ENCODE measurements at places on chromosomes 2 and 18.

DNA sequence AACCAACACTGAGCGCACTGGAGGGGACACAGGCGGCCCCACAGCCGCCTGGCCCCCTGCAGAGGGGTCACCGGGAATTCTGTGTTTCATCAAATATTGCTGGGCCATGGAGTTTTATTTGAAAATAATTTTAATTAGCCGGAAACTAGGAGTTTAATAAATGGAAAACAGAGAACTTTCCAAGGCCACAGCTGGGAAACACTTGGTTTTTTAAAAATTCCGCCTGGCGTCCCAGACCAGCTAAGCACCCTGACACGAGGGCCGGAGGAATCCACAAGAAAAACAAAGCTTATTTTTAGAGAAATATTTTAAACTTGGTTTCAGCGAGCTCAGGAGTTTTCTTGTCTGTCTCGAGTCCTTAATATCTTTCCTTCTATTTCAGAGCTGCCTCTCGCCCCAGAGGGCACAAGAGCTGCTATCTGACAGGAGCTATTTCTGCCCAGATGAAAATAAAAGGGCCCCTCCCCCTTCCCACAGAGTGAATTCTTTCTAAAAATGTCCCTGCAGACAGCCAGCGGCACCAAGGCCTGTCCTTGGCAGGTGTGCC, 8.2 kb downstream of the ZFP36L2 start:
- no peak for DNase-seq

DNA sequence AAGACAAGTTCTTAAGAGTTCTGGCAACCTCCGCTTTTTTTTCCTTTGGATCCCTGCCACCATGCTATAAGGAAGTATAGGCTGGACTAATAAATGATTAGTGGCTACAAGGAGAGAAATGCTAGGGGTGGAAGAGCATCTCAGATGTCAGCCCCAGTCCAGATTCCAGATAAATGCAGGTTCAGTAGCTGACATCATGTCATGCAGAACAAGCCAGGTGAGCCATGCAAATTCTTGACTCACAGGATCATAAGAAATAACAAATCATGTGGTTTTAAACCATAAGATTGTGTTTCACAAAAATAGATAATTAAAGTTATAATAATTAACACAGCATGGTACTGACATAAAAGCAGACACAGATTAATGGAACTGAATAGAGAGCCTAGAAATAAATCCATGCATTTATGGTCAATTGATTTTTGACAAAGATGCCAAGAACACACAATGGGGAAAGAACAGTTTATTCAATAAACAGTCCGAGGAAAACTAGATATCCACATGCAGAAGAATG, 152.9 kb upstream of the SESTD1 start:
- no peak for DNase-seq

DNA sequence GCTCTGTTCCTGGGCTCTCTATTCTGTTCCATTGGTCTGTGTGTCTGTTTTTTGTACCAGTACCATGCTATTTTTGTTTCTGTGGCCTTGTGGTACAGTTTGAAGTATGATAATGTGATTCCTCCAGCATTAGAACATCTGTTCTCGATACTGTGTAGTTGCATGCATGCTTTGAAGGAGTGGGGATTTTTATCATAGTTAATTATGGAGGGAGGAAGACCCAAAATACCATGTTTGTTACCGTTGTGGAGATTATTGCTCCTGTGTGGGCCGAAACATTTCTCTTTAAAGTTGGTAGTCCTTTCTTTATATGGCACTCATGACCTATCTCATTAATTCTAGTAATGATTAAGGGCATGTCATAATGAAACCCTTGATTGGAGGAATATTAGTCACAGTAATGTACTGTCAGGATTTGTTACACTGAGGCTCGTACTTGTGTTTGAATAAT, 87.6 kb downstream of the TTC27 start:
- DNase-seq = no peak

GRCh38 chr2:215601990-215602721, 166.3 kb upstream of the FN1 start:
- DNase-seq = no peak

GRCh38 chr18:76496194-76496890, 1.3 kb upstream of the ZNF516 start:
- DNase-seq = no peak

DNA sequence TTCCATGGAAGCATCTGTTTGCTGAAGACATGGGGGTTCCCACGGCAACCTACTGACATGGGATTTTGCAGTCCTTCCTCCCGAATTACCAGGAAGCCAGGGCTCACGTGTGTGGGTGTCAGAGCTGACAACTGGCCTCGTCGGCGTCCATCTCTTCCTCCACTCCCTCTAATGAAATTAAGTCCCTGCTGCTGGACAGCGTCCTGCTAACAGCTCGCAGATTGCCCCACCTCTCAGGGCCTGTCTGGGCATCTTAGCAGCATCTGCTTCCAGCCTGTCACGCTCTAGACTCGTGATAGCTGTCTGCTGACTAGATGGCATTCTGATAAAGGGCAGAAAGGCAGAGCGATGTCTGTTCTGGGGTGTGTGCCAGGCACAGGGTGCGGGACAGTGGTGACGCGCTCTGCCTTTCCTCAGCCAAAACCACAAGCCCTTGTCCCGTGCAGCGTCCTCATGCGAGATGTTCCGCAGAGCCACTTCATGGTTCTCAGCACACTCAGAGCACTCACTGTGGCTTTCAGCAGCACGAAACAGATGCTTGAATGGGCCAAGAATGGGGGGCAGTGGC, 161.1 kb downstream of the ARL4C start:
- DNase-seq = no peak

GRCh38 chr2:194802589-194802988, 854.4 kb upstream of the SLC39A10 start:
- no peak for DNase-seq

DNA sequence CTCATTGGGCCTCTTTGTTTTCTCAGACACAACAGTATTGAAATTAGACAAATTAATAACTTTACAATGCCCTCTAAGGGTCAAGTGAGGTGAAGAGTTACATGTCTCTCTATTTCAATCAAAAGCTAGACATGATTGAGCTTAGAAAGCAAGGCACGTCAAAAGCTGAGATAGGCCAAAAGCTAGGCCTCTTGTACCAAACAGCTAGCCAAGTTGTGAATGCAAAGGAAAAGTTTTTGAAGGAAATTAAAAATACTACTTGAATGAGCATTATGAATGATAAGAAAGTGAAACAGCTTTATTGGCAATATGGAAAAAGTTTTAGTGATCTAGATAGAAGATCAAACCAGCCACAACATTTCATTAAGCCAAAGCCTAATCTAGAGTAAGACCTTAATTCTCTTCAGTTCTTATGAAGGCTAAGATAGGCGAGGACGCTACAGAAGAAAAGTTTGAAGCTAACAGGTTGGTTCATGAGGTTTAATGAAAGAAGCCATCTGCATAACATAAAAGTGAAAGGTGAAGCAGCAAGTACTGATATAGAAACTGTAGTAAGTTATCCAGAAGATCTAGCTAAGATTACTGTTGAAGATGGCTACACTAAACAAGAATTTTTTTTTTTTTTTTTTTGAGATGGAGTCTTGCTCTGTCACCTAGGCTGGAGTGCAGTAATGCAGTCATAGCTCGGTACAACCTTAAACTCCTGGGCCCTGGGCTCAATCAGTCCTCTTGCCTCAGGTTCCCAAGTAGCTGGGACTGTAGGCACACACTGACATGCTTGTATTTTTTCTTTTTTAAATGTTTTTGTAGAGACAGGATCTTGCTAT, 65.5 kb downstream of the FAM117B start:
- no peak for DNase-seq

Measured in SK-N-MC (cell line).